ENCODE measurements at places on chromosomes 16 and 17.
A peak's percentile ranks its signal among the peaks of the same experiment; 100 is the strongest.

DNA sequence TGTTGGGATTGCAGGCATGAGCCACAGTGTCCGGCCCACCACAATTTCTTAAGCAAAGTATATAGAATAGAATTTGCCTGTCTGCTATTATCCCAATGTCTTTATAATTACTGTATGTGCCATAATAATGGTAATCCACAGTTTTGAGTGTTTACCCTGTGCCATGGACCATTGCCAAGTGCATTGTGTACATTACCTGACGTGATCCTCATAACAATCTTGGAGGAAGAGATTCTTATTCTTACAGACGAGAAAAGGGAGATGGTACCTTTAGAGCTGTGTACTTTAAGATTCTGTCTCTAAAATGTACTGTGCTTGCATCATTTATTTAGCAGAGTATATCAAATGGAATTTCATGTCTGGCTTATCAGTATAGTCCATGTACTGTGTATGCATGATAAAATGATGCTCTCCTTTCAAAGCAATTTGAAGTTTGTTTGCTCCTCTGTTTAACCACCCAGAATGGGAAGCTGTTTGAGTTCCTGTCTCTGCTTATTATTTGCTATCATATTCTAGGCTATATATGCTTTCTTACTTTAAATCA, 13.8 kb upstream of the CDR2 start:
- DNase-seq, result no peak

GRCh38 chr17:8954339-8954738, 11.2 kb downstream of the PIK3R5 start:
- DNase-seq, result no peak

DNA sequence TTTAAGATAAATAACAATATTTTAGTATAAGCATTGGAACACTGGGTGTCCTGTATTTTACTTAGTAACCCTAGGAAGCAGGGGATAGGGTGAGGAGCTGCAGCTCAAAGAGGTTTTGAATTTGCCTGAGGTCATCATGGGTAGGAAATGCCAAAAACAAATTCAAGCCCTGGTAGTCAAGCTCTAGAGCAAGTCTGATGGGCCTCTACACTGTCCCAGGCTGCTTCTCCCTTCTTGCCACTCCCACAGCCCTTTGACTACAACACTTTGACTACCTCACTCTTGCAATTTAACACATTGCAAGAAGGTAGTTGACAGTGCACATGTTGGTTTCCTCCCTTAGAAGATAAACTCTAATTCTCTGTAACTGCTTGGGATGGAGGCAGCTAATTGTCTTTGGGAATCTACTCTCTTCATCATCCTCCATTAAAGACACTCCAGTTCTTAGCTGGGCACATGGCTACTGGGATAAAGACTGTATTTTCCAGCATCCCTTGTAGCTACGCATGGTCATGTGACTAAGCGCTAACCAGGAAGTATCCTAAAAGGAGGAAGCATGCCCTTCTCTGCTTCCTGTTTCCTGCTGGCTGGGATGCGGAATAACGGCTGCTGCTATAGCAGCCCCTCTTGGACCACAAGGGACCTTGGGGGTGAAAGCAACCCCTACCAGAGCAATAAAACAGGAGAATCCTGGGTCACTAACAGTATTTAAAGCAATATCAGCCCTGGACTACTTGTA, 30.7 kb upstream of the SSTR2 start:
- DNase-seq, result no peak

DNA sequence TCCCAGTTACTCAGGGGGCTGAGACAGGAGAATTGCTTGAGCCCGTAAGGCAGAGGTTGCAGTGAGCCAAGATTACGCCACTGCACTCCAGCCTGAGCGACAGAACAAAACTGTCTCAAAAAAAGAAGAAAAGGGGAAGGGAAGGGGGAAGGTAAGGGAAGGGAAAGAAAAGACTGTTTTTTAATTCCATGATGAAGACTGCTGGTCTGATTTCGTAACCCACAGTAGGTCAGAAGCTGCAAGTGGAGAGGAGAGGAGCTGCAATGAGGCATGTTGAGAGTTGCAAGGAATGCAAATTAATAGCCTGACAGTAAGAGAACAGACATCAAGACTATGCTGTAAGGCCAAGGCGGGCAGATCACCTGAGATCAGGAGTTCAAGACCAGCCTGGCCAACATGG, 33.3 kb downstream of the HELZ start:
- peak; percentile 28 for DNase-seq

DNA sequence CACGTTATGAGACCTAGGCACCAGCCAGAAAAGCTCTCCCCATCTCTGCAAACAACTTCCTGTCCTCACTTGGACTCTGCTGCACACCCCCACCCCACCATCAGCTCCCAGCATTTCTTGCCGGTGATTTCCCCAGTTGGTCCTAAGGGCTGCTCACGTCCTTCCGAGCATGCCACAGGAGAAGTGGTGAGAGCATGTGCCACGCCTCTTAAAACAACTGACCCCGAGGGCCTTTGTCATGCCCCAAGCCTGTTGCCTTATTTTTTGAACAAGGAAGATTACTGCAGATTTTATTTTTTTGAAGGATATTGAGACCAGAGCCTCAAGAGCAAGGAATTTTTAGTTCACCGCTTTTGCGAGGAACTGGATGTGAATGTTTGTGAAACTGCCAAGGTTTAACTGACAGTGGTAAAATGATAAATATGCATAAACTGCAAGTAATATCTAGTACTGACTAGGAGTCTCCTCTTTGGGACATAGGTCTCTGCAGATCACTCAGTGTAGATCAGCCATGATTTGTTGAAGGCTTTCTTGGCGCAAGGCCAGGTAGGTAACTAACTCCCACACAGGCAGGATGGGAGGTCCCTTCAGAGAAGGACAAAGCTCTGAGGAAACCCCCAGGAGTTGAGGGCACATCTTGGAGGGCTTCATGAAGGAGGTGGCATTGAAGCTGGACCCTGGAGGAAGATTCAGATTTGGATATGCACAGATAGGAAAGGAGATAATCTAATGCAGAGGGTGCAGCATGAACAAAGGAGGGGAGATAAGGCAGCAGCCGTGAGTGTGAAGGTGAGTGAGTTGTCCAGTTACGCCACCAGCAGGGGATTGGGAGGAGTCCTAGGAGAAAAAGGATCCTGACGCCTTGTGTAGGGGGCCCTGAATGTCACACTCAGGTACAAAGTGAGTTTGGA, 44.7 kb downstream of the TMEM132E start:
- DNase-seq, result no peak

- DNase-seq, result no peak
These were observed 58.1 kb upstream of the TANC2 start for GRCh38 chr17:62907961-62908360.

DNA sequence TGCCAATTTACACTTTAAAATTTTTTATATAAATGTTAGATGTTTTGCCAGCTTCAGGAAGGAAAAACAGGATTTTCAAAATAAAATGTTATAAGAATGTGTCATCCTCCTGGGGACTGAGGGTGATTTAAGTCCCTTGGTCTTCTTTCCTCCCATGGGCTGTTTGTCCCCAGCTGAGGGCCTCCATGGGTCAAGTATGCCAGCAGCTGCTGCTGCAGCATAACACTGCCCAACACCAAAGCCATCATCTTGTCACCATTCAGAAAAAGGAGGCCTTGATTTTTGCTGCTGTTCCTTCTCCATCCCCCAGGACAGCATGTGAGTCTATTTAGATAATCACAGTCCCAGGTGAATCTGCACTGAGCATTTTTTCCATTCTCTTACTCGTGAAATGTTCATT, 188.5 kb downstream of the LGALS9B start:
- no peak for DNase-seq

- DNase-seq, result no peak
These were observed 36.9 kb downstream of the ADGRG5 start for GRCh38 chr16:57579361-57579665.

DNA sequence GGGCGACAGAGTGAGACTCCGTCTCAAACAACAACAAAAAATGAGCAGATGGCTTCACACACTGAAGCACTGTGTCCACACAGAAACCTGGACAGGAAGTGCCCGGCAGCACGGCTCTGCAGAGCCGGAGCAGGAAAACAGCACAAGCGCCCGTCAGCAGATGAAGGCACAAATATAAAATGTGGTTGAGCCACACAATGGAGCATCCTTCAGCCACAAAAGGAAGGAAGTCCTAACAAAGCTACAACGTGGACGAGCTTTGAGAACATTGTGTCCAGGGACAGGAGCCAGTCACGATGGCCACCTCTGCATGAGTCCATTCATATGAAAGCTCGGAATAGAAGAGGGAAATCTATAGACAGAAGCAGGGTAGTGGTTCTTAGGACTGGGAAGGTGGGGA, 15.7 kb downstream of the RHBDF2 start:
- DNase-seq, result no peak

All from skeletal muscle cell (primary cell).